ENCODE measurements at places on chromosomes 7 and 10. TPM values are rescaled to one million over a fixed set of nuclear protein-coding genes. Genes with fewer than 3 reads are reported as not detected.

The GTPBP4 gene
- 109 TPM for total RNA-seq

The ACTL6B gene
- not detected for total RNA-seq

The CC2D2B gene
- not detected for total RNA-seq

The ZNF511 gene
- total RNA-seq = 73.2 TPM

The SEC31B gene
- 36.0 TPM for total RNA-seq

The PIP gene
- total RNA-seq = not detected

DNA sequence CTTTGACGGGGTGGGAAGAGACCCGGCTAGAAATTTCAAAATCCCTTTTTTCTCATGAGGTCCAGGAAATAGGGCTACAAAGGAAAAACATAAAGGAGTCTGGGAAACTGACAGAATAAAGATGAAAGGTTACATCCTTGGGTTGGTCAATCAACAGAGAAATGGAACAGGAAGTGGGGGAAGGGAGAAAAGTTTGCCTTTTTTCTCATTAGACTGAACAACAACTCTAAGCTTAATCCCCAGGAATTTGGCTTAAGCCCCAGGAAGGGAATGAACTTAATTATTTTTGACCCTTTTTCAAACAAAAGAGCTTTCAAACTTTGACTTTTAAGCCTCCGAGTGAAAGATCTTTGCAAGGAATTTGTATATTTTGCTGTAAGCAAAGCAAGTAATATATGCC lies 32.7 kb downstream of the LGI1 start:
- no peak for DNase-seq
- no peak overlapping the region for H3K4me3 ChIP-seq
- H3K4me1 ChIP-seq = no peaks in the 10 kb centered on the region
- no peak overlapping the region for H3K27ac ChIP-seq

GRCh38 chr7:65938336-65938895 lies 43.6 kb downstream of the GUSB start:
- H3K4me1 ChIP-seq = peaks cover 2% of the 10 kb centered on the region
- H3K27me3 ChIP-seq = no peaks in the 10 kb centered on the region
- no peak overlapping the region for H3K27ac ChIP-seq

GRCh38 chr10:30788307-30788706 lies 158.8 kb upstream of the LYZL2 start:
- no peak overlapping the region for H3K27ac ChIP-seq
- H3K4me3 ChIP-seq = no peak overlapping the region
- no peaks in the 10 kb centered on the region for H3K36me3 ChIP-seq
- peak; percentile 37 for DNase-seq
- peaks cover 46% of the 10 kb centered on the region for H3K4me1 ChIP-seq

- H3K27ac ChIP-seq = no peak overlapping the region
- peaks cover 2% of the 10 kb centered on the region for H3K4me1 ChIP-seq
- H3K36me3 ChIP-seq = no peaks in the 10 kb centered on the region
- H3K4me3 ChIP-seq = no peak overlapping the region
- DNase-seq = no peak
- peaks cover 6% of the 10 kb centered on the region for H3K27me3 ChIP-seq
Measured at GRCh38 chr10:77030974-77031373, 606.6 kb downstream of the KCNMA1 start.

GRCh38 chr7:74254858-74255379 lies 720 bp upstream of the RFC2 start:
- peaks cover 24% of the 10 kb centered on the region for H3K36me3 ChIP-seq
- peaks cover 18% of the 10 kb centered on the region for H3K4me1 ChIP-seq
- H3K4me3 ChIP-seq = peak overlapping the region; percentile 98

GRCh38 chr7:74057987-74058386 lies 25.6 kb upstream of the LIMK1 start:
- H3K4me1 ChIP-seq = peaks cover 4% of the 10 kb centered on the region
- DNase-seq = no peak
- no peak overlapping the region for H3K4me3 ChIP-seq

DNA sequence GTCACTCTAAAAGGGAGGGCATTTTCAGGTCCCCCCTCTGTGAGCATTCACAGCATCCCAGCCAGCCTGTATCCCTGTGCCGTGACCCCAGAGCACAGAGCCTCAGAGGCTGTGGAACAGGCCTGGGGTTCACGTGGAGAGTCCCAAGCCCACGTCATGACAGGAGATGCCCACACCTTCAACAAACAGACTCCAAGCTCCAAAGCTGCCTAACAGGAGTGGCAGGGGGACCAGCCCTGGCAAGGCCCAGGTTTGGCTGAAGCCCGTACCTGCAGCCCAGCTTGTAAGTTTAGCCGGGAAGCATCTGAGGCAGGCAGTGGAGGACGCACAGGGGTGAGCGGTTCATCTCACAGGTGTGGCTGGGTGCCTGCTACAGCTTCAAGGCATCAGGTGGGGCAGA lies 33.5 kb downstream of the LHPP start:
- H3K4me1 ChIP-seq = peaks cover 3% of the 10 kb centered on the region
- peaks cover 4% of the 10 kb centered on the region for H3K36me3 ChIP-seq
- no peaks in the 10 kb centered on the region for H3K27me3 ChIP-seq
- no peak overlapping the region for H3K4me3 ChIP-seq
- DNase-seq = no peak
- H3K27ac ChIP-seq = no peak overlapping the region

DNA sequence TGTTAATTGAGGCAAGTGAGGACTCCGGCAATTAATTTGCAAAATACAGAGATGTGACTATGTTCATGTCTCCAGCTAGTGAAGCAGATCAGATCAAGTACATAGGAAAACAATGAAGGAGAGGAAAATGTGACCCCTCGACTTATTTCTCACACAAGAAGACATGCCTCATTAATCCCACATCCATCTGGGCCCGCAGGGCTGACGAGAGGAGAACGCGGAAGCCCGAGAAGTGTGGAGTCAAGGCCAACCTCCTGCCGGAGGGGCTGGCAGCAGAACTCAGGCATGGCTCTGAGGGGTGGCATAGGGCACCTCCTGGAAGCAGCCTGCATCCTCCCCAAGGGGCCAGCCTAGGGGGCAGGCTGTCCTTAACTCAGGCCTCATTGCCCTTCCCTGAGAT lies 54.4 kb downstream of the ZNF503 start:
- no peaks in the 10 kb centered on the region for H3K36me3 ChIP-seq
- no peaks in the 10 kb centered on the region for H3K4me1 ChIP-seq
- H3K4me3 ChIP-seq = no peak overlapping the region
- H3K27ac ChIP-seq = no peak overlapping the region

DNA sequence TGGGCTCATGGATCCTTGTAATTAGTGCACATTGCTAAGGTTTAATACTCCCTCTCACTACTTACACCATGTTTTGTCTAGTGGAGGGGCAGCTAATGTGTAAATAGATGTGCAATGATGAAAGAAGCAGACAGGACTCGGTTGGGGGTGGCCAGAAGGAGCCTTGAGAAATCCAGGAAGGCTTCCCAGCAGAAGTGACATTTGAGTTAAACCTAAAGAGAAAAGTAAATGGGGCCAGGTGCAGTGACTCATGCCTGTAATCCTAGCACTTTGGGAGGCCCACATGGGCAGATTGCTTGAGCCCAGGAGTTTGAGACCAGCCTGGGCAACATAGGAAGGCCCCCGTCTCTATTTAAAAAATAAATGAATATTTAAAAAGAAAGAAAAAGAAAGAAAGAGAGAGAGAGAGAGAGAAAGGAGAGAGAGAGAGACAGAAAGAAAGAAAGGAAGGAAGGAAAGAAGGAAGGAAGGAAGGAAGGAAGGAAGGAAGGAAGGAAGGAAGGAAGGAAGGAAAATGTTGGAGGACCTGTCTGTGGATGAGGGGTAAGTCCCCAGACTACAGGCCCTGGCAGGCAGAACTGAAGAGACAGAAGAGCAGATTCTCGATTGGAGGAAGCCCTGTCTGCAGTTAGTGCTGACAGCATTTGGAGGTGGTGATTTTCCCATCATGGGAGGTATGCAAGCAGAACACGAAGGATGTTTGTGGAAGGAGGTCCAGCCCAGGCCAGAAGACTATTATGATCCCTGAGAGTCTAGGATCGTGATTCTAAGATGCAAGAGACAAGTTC lies 3.6 kb downstream of the ELN start:
- H3K36me3 ChIP-seq = no peaks in the 10 kb centered on the region
- DNase-seq = no peak
- H3K4me3 ChIP-seq = no peak overlapping the region
- peaks cover 23% of the 10 kb centered on the region for H3K27me3 ChIP-seq
- H3K4me1 ChIP-seq = peaks cover 4% of the 10 kb centered on the region

DNA sequence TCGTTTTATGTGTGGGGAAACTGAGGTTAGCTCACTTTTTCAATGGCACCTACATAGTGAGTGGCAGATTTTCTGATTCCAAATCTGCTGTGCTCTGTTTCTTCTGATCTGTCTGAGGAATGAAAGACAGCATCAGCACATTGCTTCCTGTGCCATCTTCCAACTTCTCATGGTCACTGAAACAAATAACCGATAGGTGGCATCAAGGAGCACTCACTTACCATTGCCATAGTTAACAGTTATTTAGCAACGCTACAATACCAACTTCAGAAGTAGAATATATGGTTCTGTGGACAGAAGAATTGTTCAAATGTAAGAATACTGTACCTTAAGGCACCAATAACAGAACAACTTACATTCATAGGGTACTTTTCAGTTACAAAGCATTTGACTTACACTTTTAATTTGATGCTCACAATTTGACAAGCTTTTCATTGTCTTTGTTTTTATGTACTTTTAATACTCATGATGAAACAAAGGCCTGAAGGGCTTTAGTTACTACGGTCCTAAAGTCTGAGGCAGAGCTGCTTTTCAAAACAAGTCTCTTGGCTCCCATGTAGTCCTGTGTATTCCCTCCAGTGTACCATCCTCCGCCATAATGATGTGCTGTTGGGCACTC lies 228.9 kb upstream of the TCF7L2 start:
- H3K27ac ChIP-seq = no peak overlapping the region
- no peaks in the 10 kb centered on the region for H3K36me3 ChIP-seq
- no peak for DNase-seq
- no peak overlapping the region for H3K4me3 ChIP-seq

DNA sequence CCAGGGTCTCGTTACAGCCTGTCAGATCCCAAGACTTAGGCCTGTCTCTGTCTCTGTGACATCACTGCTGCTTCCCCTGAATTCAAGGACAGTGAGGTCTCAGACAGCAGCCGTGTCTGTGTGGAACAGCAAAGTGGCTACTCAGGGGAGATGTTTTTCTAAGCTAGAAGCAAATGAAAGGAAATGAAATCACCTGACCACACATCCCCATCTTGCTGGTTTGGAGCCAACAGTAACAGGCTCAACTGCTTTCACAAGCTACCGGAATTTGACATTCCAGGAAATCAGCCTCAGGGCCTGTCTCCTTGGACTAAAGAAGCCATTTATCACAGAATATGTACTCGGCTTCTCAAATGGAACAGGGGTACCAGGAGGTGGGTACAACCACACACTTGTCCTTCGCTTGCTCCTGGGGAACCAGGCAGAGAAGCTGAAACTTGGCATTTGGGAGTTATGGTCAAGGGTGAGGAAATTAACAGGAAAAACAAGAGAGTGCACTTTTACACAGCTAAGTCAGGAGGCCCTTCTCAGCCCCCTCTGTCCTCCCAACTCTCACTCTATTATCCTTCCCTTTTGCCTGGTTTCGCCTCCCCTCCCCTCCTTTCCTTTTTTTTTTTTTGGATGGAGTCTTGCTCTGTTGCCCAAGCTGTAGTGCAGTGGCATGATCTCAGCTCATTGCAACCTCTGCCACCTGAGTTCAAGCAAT lies 73.2 kb downstream of the SPDYE5 start:
- no peaks in the 10 kb centered on the region for H3K27me3 ChIP-seq
- H3K4me3 ChIP-seq = no peak overlapping the region
- peaks cover 21% of the 10 kb centered on the region for H3K36me3 ChIP-seq
- H3K27ac ChIP-seq = no peak overlapping the region
- H3K4me1 ChIP-seq = no peaks in the 10 kb centered on the region

- no peak for DNase-seq
- H3K27me3 ChIP-seq = no peaks in the 10 kb centered on the region
- H3K4me3 ChIP-seq = no peak overlapping the region
- no peaks in the 10 kb centered on the region for H3K36me3 ChIP-seq
- no peak overlapping the region for H3K27ac ChIP-seq
Measured at GRCh38 chr7:25333296-25333928, 105.1 kb upstream of the NPVF start.

GRCh38 chr7:1244700-1245523 lies 12.2 kb downstream of the UNCX start:
- H3K27me3 ChIP-seq = peaks cover 56% of the 10 kb centered on the region
- H3K4me3 ChIP-seq = no peak overlapping the region
- no peak overlapping the region for H3K27ac ChIP-seq
- H3K4me1 ChIP-seq = peaks cover 6% of the 10 kb centered on the region

- no peak overlapping the region for H3K27ac ChIP-seq
- no peaks in the 10 kb centered on the region for H3K36me3 ChIP-seq
- H3K4me3 ChIP-seq = no peak overlapping the region
- no peak for DNase-seq
- H3K27me3 ChIP-seq = no peaks in the 10 kb centered on the region
Measured at GRCh38 chr10:78770167-78771090, 298.3 kb upstream of the ZMIZ1 start.

DNA sequence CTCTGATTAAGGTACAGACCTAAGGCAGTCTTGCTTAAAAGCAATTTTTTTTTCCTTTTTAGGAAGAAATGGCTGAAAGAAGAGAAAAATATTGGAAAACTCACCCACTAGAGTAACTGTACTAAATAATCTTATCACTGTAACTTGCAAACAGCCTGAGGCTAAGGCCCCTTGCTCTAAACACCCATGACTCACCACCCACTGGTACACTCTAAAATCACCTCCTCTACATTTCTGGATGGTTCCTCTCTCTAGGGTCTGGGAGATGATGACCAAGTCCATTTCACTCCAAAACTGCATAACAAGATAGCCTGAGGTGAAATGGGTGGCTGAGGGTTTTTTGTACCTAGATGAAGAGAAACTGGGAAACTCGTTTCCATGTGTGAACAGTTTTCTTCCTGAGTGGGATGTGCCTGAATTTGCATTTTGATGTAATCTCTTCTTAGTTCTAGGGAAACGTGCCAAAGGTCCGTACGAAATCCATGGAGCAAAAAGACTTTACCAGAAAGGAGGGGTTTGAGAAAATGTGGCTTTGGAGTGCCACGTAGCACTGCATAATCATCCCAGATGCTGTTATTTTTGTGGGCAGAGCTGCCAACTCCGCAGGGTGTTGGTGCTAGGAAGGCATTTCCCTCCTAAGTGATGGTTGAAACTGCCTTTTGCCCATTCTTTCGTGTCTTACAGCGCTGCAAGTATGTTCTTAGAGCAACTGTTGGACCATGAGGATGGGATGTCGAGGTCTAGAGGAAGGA lies 113.5 kb upstream of the C10orf90 start:
- no peaks in the 10 kb centered on the region for H3K27me3 ChIP-seq
- H3K4me1 ChIP-seq = no peaks in the 10 kb centered on the region
- no peak for DNase-seq
- H3K36me3 ChIP-seq = no peaks in the 10 kb centered on the region

- H3K27me3 ChIP-seq = peaks cover 6% of the 10 kb centered on the region
- no peak overlapping the region for H3K27ac ChIP-seq
Measured at GRCh38 chr7:95693551-95694333, 78.6 kb upstream of the DYNC1I1 start.

DNA sequence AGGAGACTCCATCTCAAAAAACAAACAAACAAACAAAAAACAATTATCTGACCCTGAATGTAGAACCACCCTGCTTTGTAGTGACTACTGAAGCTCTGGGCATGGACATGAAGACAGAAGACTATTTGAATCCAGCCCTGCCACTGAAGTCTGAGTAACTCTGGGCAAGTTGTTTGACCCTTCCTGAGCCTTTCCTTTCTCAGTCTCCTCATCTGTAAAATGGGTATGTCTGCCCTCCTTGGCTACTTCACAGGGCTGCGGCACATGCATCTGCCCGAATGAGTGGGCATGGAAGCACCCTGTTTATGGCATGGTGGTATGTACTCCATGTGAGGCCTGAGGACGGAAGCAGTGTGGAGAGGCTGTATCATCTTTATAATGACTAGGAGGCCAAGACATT lies 22.2 kb upstream of the MALSU1 start:
- H3K27me3 ChIP-seq = peaks cover 2% of the 10 kb centered on the region
- no peaks in the 10 kb centered on the region for H3K36me3 ChIP-seq
- H3K4me1 ChIP-seq = peaks cover 8% of the 10 kb centered on the region
- DNase-seq = no peak
